Muscle of leg (tissue), 16 donors: ENCODE measurements at places on chromosomes 6 and 20.

DNA sequence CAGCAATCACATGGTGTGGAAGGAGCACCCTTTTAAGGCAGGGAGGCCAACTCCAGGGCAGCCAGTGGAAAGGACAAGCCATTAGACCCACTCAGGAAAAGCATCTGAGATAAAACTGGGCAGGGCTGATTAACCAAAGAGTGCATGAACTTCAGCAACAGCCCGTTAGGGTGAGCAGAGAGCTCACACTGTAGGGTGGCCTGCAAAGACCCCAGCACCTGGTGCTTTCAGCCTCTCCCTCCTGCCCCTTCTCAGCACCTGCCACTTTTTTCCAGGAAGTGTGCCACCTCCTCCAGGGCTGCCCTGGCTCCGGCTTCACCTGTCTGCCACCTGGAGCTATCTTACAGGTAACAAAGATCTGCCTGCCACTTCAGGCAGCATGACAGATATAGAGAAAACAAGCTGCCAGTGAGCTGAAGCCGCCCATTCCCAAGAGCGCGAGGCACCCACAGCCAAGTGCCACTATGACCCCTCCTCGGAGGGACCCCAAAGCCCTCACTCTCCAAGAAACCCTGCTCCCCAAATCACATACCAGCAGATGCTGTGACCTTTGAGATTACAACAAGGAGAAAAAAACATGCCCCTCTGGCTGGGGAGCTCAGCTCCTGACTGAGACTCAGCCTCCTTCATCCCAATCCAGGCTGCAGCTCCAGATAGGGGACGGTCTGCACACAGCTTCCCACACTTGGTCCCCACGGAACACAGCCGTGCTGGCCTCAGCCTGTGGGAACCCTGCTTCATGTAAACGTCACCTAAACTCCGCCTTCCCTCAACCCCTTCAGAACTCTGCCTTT, 71.2 kb downstream of the ABHD12 start:
- peaks cover 16% of the 10 kb centered on the region for H3K36me3 ChIP-seq
- DNase-seq = peak; percentile 31
- no peaks in the 10 kb centered on the region for H3K27me3 ChIP-seq
- peaks cover 15% of the 10 kb centered on the region for H3K4me1 ChIP-seq

- no peak overlapping the region for H3K27ac ChIP-seq
- H3K4me3 ChIP-seq = no peak overlapping the region
- no peak for DNase-seq
Measured at GRCh38 chr6:73537677-73538076, 16.8 kb upstream of the EEF1A1 start.

DNA sequence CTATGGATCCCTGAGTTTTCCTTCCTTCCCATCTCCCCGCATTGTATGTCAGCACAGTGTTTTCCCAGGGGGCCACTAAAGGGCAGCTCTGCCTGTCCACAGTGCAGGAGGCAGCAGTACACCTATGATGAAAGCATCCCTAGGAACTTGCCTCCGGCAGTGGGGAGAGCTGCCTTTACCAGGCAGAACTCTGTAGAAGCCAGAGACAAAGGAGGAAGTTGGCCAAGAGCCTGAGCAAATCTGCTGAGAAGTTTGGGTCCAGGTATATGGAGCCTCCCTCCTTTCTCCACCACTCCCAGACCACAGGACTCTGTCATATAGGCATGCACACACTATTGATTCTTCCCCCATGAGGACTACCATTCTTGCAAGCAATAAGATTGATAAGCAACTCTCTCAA, 282.7 kb downstream of the TBC1D7 start:
- no peak overlapping the region for H3K4me3 ChIP-seq
- no peak for DNase-seq
- no peaks in the 10 kb centered on the region for H3K27me3 ChIP-seq
- no peak overlapping the region for H3K27ac ChIP-seq

DNA sequence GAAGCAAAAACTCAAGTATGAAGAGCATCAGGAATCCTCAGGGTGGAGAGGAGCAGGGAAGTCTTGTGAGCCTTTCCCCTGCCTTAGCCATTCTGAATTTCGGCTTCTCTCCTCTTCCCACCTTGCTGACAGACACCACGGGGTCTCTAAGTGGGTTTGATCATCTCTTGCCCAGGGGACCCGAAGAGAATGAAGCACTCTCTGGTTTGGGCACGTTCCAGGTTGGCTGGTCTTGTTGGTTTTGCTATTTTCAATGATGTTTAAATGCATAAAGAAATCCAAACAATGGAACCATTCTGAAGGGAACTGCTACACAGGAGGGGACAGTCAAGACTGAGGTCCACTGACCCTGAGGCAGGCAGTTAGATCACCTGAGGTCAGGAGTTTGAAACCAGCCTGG, 131.7 kb downstream of the PXDC1 start:
- no peak overlapping the region for H3K27ac ChIP-seq
- DNase-seq = no peak

GRCh38 chr6:6191476-6191875, 129.0 kb downstream of the F13A1 start:
- no peak for DNase-seq
- H3K36me3 ChIP-seq = no peaks in the 10 kb centered on the region
- no peak overlapping the region for H3K4me3 ChIP-seq
- H3K27ac ChIP-seq = no peak overlapping the region
- H3K27me3 ChIP-seq = no peaks in the 10 kb centered on the region

DNA sequence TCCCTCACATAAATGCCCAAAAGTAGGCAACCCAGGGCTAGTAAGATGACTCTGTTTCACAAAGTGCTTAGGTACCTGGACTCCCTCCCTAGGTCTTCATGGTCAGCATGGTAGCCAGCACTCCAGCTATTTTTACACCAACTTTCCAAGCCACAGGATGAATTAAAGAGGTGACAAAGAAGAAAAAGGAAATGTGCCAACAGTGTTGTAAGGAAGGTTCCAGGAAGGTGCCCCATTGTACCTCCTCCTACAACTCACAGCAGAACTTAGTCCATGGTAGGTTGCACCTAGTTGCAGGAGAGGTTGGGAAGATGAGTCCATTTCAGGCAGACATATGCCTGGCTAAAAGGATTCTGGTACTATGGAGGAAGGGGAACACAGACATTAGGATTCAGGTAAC, 19.7 kb upstream of the RNF8 start:
- no peak for DNase-seq
- no peak overlapping the region for H3K4me3 ChIP-seq
- H3K4me1 ChIP-seq = no peaks in the 10 kb centered on the region
- H3K27ac ChIP-seq = no peak overlapping the region

- no peak overlapping the region for H3K4me3 ChIP-seq
- no peaks in the 10 kb centered on the region for H3K36me3 ChIP-seq
- H3K27me3 ChIP-seq = no peaks in the 10 kb centered on the region
- DNase-seq = no peak
- H3K27ac ChIP-seq = no peak overlapping the region
- no peaks in the 10 kb centered on the region for H3K4me1 ChIP-seq
Measured at GRCh38 chr6:147103694-147104093, 100.5 kb upstream of the STXBP5 start.

GRCh38 chr20:14583413-14583812, 246.0 kb upstream of the FLRT3 start:
- H3K4me3 ChIP-seq = no peak overlapping the region
- no peaks in the 10 kb centered on the region for H3K27me3 ChIP-seq
- H3K36me3 ChIP-seq = no peaks in the 10 kb centered on the region
- no peak for DNase-seq

- H3K36me3 ChIP-seq = no peaks in the 10 kb centered on the region
- DNase-seq = no peak
- peaks cover 13% of the 10 kb centered on the region for H3K4me1 ChIP-seq
- no peak overlapping the region for H3K27ac ChIP-seq
- H3K4me3 ChIP-seq = no peak overlapping the region
- H3K27me3 ChIP-seq = no peaks in the 10 kb centered on the region
Measured at GRCh38 chr6:11815231-11815630, 36.6 kb upstream of the ADTRP start.

- H3K4me3 ChIP-seq = peak overlapping the region; percentile 97
- H3K27me3 ChIP-seq = no peaks in the 10 kb centered on the region
- H3K4me1 ChIP-seq = peaks cover 13% of the 10 kb centered on the region
- DNase-seq = peak; percentile 91
- H3K27ac ChIP-seq = peak overlapping the region; percentile 89
Measured at GRCh38 chr6:139370283-139370998, 4.0 kb downstream of the CITED2 start.

DNA sequence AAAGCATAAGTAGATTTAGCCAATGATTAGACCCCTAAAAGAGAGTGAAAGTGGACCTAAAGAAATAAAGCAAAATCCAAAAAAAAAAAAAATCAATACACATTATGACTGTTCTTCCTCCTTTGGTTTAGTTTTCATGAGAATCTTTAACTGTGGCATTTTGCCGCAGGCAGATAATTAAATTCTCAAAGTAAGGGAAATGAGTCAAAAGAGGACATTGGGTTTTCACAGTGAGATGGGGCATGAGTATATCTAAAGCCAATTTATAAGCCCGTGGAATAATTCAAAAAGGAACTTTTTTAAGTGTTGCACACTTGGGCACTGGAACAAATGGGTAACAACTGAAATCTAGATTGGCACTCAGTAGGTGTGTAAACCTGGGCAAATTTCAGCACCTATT, 230.3 kb downstream of the PKHD1 start:
- no peaks in the 10 kb centered on the region for H3K4me1 ChIP-seq
- no peak overlapping the region for H3K4me3 ChIP-seq
- no peak for DNase-seq
- no peak overlapping the region for H3K27ac ChIP-seq
- H3K27me3 ChIP-seq = no peaks in the 10 kb centered on the region

DNA sequence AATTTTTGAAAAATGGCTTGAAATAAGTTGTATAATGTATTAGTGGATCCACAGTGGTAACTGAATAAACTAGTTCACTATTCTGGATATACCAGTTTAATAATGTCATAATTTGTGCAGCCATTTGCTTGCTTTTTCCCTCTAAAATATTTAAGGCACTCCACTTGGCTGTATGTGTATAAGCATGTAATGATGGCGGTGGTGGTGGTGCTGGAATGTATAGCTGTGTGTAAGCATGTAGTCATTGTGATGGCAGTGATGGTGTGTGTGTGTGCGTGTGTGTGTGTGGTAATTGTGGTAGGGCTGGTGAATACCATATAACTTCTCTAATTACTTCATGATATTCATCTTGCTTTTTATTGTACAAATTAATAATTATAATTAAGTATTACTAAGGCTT, 89.2 kb upstream of the HIVEP1 start:
- H3K36me3 ChIP-seq = no peaks in the 10 kb centered on the region
- H3K4me3 ChIP-seq = no peak overlapping the region
- H3K27me3 ChIP-seq = no peaks in the 10 kb centered on the region
- peaks cover 18% of the 10 kb centered on the region for H3K4me1 ChIP-seq

GRCh38 chr6:119594907-119595306, 245.3 kb upstream of the MAN1A1 start:
- no peaks in the 10 kb centered on the region for H3K4me1 ChIP-seq
- DNase-seq = no peak
- no peak overlapping the region for H3K4me3 ChIP-seq
- no peak overlapping the region for H3K27ac ChIP-seq

DNA sequence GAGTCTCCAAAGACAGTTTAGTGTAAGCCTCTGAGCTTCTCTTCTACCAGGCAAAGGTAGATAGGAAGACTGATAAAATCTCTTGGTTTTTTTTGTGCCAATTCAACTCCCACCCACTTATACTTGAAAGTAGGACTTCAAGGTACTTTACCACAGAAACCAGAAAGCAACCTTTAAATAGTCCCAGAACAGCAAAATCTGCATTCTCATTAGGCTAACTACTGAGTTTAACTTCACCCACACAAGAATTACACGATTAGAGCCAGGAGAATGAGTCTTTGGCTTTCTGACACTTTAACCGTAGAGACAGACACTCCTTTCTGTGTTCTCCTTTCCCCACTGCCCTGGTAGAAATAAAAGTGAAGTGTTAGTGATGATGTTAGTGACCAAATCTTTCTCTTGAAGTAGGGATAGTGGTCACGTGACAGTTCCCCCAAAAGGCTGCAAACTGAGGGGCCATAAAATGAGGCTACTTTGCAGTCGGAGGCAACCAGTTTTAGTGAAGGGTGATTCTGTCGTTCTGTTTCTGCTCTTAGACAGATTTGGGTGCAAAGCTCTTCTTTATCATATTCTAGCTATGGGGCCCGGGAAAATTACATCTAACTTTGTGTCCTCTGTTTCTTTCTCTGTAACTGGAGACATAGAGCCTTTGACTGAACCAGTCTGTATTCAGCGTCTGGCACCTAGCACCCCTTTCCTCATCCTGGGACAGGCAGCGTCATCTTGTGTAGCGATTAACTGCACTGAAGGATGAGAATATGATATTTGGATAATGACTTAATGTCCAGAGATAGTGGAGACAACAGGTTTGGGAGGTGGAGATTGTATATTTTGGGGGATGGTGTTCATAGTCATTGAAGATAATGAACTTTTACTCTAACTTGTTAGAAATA, 206.4 kb upstream of the CITED2 start:
- H3K27me3 ChIP-seq = no peaks in the 10 kb centered on the region
- peaks cover 10% of the 10 kb centered on the region for H3K4me1 ChIP-seq
- no peak overlapping the region for H3K4me3 ChIP-seq
- H3K27ac ChIP-seq = no peak overlapping the region
- DNase-seq = no peak

DNA sequence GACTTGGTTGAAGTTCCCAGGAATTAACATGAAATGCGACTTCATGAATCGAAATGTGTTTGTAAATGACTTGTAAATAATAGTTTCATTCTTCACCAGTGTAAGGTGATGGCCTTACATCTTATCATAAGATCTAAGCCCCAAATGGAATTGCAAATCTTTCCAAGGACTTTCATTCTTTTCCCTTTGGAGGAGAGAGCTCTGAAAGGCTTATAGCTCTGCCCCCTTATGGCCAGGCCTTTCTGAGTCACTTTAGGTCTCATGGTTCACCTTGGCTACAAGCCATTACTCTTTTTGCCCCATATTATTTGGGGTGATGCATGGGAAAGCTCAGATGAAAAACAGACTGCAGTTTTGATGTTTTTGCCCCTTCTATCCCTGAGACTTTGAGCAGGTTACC, 209.1 kb upstream of the BMP2 start:
- H3K27ac ChIP-seq = no peak overlapping the region
- no peaks in the 10 kb centered on the region for H3K27me3 ChIP-seq
- no peaks in the 10 kb centered on the region for H3K4me1 ChIP-seq
- H3K36me3 ChIP-seq = no peaks in the 10 kb centered on the region
- DNase-seq = no peak
- H3K4me3 ChIP-seq = no peak overlapping the region

DNA sequence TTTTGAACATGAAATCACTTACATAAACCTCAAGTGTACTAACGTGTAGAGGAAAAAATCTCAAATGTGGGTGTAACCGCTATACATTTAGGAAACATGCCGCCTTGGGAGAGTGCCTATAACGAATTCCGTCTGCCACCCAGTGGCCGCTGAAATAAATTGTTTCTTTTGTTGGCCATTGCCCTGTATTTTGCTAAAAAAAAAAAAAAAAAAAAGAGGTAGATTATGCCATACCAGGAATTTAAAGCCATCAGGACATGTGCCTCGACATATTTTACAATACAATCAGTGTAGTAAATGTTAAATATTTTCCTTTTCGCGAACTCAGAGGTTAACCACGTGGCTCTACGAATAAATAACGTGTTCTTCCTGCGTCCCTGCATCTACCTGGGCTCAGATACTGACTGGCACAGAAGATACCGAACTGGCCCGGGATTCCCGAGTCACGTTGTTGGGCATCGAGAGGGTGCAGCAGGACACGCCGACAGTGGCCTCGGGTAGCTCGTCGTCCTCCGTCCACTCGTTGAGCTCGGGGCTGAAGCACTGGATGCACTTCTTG, 14.3 kb downstream of the KLHL31 start:
- peaks cover 15% of the 10 kb centered on the region for H3K4me1 ChIP-seq
- DNase-seq = peak; percentile 88
- H3K4me3 ChIP-seq = peak overlapping the region; percentile 47
- H3K27ac ChIP-seq = no peak overlapping the region

GRCh38 chr6:43578748-43579147, 2.8 kb downstream of the POLH start:
- no peak overlapping the region for H3K27ac ChIP-seq
- no peak for DNase-seq
- H3K4me1 ChIP-seq = peaks cover 9% of the 10 kb centered on the region
- H3K4me3 ChIP-seq = no peak overlapping the region
